ENCODE measurements at places on chromosomes 16 and 17.
A peak's percentile ranks its signal among the peaks of the same experiment; 100 is the strongest.

DNA sequence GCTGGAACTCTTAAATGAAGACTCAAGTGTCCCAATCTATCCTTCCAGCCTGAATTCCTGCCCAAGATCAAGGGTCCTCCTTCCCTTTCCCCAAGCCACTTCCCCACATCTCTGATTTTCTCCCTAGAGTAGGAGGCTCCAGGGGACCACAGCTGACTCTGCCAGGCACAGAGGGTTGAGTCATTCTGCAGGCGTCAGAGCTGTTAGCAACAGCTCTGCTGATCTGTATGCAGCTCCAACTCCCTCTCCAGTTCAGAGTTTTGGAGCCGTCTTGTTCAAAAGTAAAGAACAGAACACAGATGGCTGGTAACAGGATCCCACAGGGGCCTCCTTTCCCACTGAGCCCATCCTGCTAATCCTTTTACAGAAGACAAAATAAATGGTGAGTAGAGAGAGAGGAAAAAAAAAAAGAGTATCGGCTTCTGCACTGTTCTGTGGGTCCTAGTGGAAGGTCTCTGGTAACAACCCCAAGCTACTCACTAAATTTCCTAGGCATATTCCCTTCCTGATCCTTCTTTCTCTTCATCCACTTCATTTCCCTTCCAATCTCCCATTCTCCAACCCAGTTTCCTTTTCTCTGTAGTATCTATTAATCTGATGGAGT, 13.4 kb upstream of the TAOK1 start:
- no peak for DNase-seq

- peak; percentile 22 for DNase-seq
Observed at GRCh38 chr17:81018044-81018802, 16.7 kb upstream of the BAIAP2 start.

GRCh38 chr17:35057332-35057915, 6.1 kb downstream of the RFFL start:
- no peak for DNase-seq

- DNase-seq: no peak
Observed at GRCh38 chr16:79598063-79598347, 2.5 kb downstream of the MAF start.

DNA sequence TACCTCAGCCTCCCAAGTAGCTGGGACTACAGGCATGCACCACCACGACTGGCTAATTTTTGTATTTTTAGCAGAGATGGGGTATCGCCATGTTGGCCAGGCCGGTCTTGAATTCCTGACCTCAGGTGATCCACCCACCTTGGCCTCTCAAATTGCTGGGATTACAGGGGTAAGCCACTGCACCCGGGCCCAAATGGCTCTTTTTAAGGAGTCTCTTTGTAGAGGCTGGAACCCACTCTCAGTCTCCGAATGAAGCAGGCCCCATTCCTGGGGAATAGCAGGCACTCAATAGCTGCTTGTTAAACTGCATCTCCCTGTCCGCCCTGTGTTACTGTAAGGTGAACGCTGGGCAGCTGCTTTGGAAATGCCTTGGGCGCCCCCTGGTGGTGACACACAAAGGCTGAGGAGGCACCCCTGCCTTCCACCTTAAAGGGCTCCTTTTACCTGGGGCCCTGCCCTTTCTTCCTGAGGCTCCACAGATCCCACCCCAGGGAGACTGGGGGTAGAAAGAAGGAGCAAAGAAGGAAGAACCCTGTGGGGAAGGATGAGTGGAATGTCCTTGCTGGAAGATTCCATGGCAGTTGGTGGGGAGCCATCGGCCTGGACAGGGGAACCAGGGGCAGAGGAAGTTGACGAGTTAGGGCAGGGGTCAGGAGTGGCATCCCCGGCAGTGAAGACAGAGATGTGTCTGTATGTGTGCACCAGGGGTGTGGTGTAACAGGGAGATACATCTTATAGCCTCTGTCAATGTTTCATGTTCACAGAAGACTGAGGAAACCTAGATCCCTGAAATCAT, 6.1 kb upstream of the SP2 start:
- peak; percentile 92 for DNase-seq

DNA sequence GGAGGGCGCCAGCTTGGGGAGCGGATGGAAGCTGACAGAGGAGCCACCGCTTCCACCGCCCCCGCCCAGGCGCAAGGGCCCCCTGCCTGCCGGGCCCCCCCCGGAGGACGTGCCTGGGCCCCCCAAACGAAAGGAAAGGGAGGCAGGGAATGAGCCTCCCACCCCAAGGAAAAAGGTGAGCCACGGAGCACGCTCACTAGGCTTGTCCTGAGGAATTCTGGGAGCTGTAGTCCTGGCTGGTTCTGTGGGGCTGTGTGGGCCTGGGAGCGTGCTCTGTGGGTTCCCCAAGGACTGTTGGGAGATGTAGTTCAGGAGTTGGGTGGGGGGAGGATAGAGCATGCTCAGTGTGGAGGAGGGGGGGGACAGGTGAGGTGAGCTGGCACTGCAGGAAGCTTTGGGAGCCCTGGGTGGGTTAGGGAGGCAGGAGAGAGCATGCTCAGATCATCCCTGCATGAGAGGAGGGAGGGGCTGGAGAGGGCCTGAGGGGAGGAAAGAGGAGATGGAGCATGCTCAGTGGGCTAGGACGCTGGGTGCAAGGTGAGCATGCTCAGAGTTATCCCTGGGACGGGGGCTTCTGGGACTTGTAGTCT, 4.5 kb downstream of the FBXL19 start:
- no peak for DNase-seq
